ENCODE measurements at places on chromosomes 11 and 22. TPM values are rescaled to one million over a fixed set of nuclear protein-coding genes. Genes with fewer than 3 reads are reported as not detected.

GRCh38 chr22:27825174-27825573 lies 23.6 kb upstream of the MN1 start:
- no peak for DNase-seq

Gene ACTN3
- total RNA-seq = 3.0 TPM

Gene TREH
- total RNA-seq = not detected

DNA sequence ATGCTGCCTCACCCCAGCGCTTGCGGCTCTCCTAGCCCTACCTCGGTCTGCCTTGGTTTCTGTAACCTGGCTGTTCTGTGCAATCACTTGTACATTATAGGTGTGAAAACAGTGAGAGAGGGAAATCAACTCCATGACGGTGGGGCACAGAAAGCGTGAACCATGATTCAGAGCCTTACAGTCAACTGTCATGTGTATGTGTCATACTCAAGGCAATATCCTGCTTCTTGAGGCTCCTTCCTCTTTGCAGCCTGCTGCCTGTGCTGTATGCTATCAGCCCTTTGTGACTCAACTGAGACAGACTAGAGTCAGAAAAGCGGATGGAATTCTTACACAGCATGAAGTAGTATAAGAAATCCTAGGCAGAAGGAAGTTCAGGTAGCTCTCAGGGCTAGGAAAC lies 2.1 kb downstream of the NRIP3 start:
- DNase-seq = no peak

Gene FGF4
- total RNA-seq = not detected

DNA sequence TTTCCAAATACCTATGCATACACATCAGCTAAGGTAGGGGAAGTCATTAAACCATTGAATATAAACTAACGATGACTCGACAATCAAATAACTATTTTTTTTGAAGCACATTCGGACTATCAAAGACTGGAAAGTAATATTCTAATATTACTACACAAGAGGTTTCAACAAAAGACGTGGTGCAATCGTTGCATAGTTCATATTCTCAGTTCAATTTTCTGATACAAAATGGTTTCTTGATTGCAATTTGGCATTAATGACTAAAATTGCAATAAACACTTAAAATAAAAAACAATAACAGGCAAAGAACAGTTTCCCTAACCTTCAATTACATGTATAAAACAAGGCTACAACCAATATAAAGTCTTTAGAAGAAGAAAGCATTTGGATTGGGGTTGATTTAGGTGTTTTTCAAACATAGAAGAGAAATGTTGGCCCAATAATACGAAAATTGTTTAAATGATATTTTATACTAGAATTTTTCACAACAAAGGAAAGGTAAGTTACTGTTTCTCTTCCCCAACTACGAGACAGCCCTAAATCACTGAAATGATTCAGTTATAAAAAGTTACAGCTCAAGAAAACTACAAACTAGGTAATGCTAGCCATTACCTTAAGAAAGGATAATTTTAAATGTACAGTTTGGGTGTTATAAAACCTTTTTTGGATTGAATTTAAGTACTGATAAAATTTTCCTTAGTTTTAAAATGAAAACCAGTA lies 17.6 kb downstream of the BLID start:
- no peak for DNase-seq

GRCh38 chr22:42078469-42079318 lies 806 bp upstream of the SMDT1 start:
- DNase-seq = no peak
